ENCODE measurements at places on chromosomes 3 and 15.

- H3K4me3 ChIP-seq: no peak overlapping the region
- no peaks in the 10 kb centered on the region for H3K4me1 ChIP-seq
- DNase-seq: no peak
- no peaks in the 10 kb centered on the region for H3K36me3 ChIP-seq
These were observed 71.7 kb downstream of the FGF12 start for GRCh38 chr3:192655628-192656027.

- DNase-seq: no peak
- H3K4me1 ChIP-seq: peaks cover 54% of the 10 kb centered on the region
- peak overlapping the region; percentile 98 for H3K27ac ChIP-seq
These were observed 741 bp upstream of the ZNF106 start for GRCh38 chr15:42491539-42492225.

DNA sequence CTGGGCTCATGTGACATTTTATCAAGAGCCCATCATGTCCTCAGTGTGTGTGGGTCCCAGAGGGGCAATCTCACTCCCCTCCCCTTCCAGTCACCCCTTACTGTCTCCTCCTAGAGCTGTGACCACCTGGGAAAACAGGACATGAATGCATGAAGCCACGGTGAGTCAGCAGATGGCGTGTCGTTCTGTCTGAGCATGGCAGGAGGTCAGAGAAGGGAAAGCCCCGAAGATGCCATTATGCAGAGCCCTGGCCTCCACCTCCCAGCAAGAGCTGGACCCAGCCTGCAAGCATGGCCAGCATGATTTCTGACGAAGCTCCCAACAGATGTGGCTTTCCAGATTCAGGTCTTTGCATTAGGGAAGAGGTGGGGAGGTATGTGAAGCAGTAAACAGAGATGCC lies 118.5 kb downstream of the TLE3 start:
- no peak for DNase-seq
- H3K4me1 ChIP-seq: no peaks in the 10 kb centered on the region
- H3K4me3 ChIP-seq: no peak overlapping the region
- H3K27ac ChIP-seq: no peak overlapping the region

- DNase-seq: peak; percentile 87
- H3K4me1 ChIP-seq: peaks cover 50% of the 10 kb centered on the region
- peaks cover 3% of the 10 kb centered on the region for H3K36me3 ChIP-seq
These were observed 763 bp downstream of the TRA2B start for GRCh38 chr3:185936814-185937688.

DNA sequence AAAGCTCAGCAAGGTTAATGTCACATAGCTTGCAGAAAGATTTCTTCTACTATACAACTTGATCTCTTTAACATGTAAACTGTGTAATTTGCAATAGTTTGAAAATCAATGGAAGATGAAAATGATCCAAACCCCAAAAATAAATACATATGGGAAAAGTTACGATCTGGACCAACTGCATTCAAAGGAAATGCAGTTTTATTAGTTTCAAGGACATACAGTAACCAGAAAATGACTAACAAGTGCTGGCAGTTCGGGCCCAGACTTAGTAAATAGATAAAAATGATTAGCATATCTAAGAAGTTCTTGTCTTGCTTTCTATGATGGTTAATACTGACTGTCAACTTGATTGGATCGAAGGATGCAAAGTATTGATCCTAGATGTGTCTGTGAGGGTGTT lies 37.3 kb upstream of the LEKR1 start:
- peaks cover 5% of the 10 kb centered on the region for H3K36me3 ChIP-seq
- DNase-seq: no peak
- no peaks in the 10 kb centered on the region for H3K27me3 ChIP-seq
- H3K4me3 ChIP-seq: no peak overlapping the region
- H3K4me1 ChIP-seq: peaks cover 18% of the 10 kb centered on the region

GRCh38 chr15:77533578-77534430 lies 98.9 kb downstream of the LINGO1 start:
- H3K4me1 ChIP-seq: no peaks in the 10 kb centered on the region
- H3K27ac ChIP-seq: no peak overlapping the region
- H3K4me3 ChIP-seq: no peak overlapping the region
- no peaks in the 10 kb centered on the region for H3K36me3 ChIP-seq

GRCh38 chr3:27616031-27616430 lies 106.1 kb downstream of the EOMES start:
- H3K36me3 ChIP-seq: peaks cover 8% of the 10 kb centered on the region
- no peaks in the 10 kb centered on the region for H3K27me3 ChIP-seq
- no peak for DNase-seq

- H3K4me3 ChIP-seq: no peak overlapping the region
- peaks cover 16% of the 10 kb centered on the region for H3K27me3 ChIP-seq
- no peak for DNase-seq
- no peaks in the 10 kb centered on the region for H3K36me3 ChIP-seq
- peaks cover 9% of the 10 kb centered on the region for H3K4me1 ChIP-seq
These were observed 155.5 kb downstream of the POLR2M start for GRCh38 chr15:57861815-57862586.

Data from immature natural killer cell (primary cell).